ENCODE measurements at places on chromosomes 1 and 21.

DNA sequence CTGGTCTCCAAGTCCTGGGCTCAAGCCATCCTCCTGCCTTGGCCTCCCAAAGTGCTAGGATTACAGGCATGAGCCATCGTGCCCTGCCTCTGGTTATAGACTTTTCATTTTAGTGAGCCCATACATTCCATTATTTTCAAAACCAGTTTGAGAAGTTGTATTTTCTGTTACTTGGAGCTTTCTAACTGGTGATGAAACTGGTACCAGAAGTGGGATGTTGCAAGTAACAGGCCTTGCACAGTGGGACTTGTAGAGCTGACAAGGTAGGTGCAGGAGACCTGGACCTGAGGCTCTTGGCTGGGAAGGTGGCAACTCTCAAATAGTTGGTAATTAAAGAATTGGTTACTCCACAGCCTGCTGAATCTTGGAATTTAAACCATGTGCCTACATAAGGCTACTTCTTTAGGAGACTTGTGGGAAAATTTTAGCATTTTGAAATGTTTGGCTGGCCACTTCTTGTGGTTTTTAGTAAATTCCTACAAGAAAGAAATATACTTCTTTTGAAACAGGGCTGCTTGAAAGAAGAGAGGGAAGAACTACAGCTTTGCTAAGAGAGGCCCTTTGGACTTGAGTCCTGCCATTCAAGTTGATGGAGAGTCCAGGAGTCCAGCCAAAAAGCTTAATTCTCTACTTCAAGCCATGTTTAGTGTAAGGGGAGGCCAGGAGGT lies 9.8 kb upstream of the ALPL start:
- no peak for DNase-seq

- peak; percentile 66 for DNase-seq
Measured at GRCh38 chr1:54542120-54542961, 5.7 kb upstream of the ACOT11 start.

- DNase-seq = no peak
Measured at GRCh38 chr21:36188081-36188681, 31.6 kb downstream of the DOP1B start.

DNA sequence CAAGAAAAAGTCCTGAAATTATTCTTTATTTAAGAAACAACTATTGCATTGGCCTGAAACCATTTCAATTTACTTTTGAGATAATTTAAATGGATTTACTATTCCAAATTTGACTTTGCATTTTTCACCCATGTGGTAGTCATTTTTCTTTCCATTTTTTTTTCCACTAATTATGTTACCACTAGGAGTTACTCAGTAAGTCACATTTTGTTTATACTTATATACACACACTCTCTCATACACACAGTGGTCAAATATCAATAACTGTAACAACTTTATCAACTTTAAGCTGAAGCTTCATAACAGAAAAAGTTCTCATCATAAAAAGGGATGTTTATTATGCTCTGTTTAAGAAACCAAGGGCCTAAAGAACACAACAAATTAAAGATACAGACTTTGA lies 222.8 kb downstream of the SIPA1L2 start:
- DNase-seq = no peak

DNA sequence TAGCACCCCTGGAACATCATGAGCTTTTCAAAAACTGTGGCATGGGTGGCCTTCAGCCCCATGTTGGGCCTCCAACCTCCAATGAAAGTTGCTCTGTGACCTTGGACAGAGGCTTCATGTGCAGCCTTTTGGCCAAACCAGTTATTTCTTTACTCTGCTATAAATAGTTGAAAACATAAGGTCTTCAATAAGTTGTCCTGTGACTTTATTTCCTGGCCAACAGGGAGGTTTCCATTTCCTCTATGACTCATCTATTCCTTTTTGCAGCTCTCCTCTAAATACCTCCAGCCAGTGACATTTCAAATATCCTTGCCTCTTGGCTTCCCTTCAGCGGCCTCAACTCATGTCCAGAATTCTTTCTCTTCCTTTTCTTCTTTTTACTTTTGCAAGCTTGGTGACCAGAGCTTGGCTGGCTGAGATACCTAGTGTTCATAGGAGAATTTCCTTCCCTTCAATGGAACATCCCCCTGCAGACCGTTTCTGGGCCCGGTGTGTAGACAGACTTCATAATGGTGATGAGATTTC lies 22.7 kb upstream of the TRIM67 start:
- no peak for DNase-seq

DNA sequence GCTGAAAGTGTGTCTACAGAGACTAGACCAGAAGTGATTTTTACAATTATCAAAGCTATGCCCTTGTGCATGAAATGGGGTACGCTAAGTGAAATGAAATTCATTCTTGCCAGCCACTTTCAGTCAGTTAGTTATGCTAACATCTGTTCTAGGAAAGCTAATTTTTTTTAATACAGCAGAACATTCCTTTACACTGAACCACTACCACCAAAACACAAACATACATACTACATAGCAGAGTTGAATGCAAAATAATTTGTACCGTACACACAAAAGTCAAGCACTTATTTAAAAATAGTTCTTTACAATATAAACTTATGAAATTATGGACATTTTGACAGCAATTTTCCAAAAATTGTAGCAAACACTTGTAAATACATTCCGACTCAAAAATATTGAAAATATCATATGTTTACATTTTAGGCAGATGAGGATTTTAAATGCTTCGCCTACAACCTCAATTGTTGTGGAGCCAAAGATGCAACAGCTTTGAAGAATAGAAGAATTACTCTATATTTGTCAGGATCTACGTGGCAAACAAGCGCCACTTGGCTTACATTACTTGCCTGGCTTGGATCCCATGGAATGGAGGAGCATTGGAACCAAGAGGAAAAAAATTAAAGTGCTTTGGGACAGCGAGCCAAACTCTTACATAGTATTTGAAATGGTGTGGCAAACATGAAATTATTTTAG lies 30.6 kb downstream of the WLS start:
- no peak for DNase-seq

GRCh38 chr1:30034627-30035521 lies 688.5 kb downstream of the MATN1 start:
- no peak for DNase-seq

Data from inflammatory macrophage treated with lipopolysaccharide for 1 hour (primary cell).